ENCODE measurements at places on chromosomes 1 and 21.
A peak's percentile ranks its signal among the peaks of the same experiment; 100 is the strongest.

DNA sequence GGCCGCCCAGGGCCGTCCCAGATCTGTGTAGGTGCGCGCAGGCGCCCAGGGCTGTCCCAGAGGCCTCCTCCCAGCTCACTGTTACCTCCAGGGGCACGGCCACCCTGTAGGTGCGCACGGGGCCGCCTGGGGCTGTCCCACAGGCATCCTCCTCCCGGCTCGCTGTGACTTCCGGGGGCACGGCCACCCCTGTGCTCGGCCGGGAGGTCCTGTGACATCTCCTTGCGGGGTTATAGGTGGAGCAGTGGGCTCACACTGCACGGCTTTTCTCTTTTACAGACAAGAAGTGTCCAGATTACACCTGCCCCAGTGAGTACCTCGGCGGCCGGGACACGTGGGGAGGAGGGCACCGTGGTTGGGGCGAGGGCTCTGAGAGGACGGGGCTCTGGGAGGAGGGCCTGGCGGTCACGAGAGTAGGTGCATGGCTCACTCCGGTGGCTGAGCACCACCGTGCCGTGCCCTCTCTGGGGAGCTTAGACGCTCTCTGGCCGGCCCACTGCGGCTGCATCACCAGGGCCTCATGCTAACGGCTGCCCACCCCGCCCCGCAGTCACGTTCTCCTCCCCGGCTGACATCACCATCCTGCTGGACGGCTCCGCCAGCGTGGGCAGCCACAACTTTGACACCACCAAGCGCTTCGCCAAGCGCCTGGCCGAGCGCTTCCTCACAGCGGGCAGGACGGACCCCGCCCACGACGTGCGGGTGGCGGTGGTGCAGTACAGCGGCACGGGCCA lies 21.4 kb downstream of the COL6A1 start:
- no peak for DNase-seq

DNA sequence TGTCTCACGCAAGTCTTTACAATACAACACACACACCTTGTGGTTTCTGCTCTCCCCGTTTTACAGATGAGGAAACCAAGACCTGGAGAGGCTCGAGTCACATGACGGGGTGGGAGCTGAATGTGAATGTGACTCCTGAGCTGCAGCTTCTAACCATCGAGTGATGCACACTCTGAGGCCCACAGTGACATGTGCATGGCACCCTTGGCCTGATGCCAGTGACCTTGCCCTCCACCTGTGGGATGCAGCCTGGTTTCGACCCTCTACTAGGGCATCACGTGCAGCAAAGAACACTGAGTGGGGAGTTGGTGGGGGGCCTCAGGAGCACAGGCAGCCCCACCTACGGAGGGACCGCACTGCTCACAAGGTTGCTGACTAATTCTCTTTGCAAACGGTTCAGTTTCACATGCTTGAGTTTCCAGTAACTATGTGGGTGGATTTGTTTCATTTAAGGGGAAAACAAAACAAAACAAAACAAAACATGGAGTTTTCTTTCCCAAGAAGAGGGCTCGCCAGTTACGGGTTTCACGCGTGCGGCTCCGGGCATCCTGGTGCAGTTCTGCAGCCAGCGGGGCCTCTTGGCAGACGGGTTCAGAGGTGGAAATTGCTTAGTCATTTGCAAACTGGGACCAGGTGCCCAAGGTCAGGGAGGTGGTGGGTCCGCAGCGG lies 22.9 kb downstream of the SPSB1 start:
- no peak for DNase-seq

- DNase-seq = no peak
Observed at GRCh38 chr1:239677362-239677761, 291.0 kb downstream of the CHRM3 start.

GRCh38 chr1:203048086-203048485 lies 21.8 kb downstream of the PPFIA4 start:
- peak; percentile 22 for DNase-seq

GRCh38 chr1:69611316-69611715 lies 43.6 kb downstream of the LRRC7 start:
- no peak for DNase-seq

DNA sequence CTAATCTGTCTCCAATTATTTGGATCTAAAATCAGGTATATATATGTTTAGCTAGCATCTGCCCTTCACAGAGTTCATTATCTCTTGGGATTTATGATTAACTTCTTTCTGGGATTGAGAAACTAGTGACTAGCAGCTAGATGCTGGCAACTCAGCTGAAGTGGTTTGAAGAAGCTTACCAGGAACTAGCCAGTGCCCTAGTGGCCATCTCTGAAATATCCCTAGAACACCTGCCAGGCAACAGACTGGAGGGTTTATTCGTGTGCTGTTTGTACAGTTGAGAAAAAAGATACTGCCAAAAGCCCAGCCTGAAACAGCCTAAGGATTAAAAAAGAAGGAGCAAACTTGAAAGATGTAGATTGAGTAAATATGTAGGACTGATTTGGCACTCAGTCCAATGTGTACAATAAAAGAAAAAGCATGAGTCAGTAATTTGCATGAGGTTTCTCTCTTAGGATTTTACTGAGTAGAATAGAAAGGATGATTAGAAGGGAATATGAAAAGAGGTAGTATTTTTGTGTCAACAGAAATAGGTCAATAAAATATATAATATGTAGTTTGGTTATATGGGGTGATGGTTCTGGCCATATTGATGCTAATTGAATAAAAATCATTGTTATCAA lies 1144.6 kb upstream of the ADGRL2 start:
- no peak for DNase-seq

GRCh38 chr1:241079047-241079446 lies 278.0 kb downstream of the RGS7 start:
- DNase-seq = peak; percentile 86

- DNase-seq = no peak
Observed at GRCh38 chr1:5874416-5875110, 117.7 kb downstream of the NPHP4 start.

GRCh38 chr1:154479764-154480421 lies 22.1 kb upstream of the TDRD10 start:
- DNase-seq = peak; percentile 78

DNA sequence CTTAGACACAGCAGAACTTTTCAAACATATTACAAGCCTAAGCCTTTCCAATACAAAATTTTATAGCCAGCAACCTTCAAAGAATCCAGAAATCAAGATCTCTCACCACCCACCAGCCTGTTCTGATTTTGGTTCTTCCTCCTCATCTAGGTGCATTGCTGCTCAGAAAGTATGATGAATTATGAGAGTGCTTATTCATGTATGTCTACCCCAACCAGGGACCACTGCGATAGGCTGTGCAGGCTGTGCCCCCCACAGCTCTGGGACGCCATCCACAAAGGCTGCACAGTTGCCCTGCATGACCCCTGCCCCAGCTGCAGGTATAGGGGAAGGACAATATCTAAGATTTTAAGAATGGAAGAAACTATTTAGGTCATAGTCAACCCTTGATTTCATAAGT lies 55.4 kb downstream of the WDR64 start:
- no peak for DNase-seq

GRCh38 chr1:15339570-15339969 lies 70.1 kb upstream of the EFHD2 start:
- DNase-seq = no peak

DNA sequence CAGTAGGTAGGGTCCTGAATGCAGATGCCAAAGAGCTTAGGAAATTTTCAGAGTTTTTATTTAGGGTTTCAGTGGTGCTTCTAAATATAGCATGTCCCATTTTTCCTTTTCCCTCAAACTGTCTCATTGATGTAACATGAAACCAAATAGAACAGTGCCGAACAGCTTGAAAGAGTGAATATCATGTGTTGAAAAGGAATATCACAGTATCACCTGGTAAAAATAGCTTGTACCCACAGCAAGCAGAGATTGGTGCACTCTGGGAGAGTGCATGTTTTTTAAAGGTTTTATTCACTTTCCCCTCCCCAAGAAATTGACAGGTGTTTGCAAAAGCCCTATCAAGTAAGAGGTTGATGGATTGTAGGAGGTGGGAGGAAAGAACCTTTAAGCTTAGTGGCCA lies 41.9 kb upstream of the ELAVL4 start:
- no peak for DNase-seq

- DNase-seq = no peak
Observed at GRCh38 chr1:97423403-97423802, 497.4 kb downstream of the DPYD start.

DNA sequence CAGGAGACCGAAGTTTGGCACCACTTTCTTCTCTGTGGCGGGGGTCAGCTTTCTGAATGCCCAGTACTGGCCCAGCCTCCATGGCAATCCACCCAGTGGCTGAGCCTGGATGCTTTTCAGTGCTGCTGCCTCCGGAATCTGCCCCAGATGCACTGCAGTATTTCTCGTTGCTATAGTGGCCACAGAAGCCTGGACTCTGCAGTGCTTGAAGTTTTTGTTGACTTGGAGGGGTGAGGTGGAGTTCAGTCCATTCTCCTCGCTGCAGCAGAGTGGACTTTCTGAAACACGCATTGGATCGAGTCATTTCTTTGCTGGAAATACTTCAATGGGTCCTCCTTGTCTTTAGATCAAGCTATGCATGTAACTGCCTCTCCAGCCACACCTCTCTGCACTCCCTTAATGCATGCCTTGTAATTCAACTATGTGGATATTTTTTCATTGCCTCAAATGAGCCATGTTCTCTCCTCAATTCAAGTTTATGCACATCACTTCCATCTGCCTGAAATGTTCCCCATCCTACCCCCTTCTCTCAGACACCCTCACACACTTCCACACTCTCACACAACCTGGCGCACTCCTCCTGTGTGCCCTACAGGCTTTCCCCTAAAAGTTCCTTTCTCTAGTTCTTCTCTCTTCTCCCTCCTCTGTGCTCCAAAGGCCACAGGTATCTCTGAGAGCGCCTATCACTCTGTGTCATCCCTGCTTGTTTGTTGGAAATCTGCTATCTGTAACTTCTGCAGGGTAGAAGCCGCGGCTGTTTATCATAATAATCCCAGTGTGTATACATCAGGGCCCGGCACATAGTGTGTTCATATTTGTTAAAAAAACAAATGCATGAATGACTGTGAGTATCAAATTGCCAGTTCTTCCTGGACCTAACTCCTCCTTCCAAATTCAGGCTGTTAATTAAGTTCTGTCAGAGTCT lies 16.5 kb downstream of the ADAM30 start:
- DNase-seq = no peak

GRCh38 chr1:204493984-204494280 lies 673 bp downstream of the PIK3C2B start:
- DNase-seq = peak; percentile 86

- peak; percentile 72 for DNase-seq
Observed at GRCh38 chr1:202135221-202135721, 9.3 kb downstream of the ARL8A start.

DNA sequence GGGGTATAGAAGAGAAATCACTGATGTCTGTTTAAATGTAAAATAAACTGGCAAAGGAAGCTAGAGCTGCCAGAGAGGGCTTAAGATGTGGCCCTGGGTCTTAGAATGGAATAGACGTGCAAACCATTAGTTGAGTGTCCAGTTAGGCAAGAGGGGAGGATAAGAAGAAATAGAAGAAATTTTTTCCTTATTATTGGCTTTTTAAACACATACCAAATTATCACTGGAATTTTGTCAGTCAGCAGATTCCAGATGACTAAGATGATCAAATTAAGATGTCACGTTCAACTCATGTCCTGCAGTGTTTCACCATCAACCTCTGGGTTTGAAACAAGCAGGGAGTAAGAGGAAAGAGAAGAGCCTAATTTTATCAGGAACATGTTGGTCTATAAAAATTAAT lies 71.6 kb upstream of the C1orf21 start:
- DNase-seq = no peak

- DNase-seq = peak; percentile 27
Observed at GRCh38 chr1:237287876-237288521, 246.0 kb downstream of the RYR2 start.

GRCh38 chr1:31576743-31577455 lies 584 bp downstream of the TINAGL1 start:
- no peak for DNase-seq

DNA sequence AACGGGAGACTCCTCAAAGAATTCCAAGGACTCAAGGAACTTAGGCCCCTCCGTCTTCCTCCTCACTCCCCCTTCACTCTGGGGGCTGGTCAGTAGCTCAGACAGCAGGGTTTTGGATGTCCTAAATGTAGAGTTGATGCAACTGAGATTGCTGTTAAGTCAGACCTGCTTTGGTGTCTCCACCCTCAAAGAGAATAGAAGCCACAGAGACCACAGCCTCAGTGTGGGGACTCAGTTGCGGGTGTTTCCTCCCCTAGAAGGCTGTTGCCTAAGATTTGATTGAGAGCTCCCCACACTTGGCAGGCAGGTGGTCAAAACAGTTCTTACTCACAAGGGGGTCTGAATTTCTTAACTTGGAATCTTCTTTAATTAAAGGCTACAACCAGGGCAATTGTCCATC lies 7.6 kb downstream of the MAN1C1 start:
- no peak for DNase-seq

DNA sequence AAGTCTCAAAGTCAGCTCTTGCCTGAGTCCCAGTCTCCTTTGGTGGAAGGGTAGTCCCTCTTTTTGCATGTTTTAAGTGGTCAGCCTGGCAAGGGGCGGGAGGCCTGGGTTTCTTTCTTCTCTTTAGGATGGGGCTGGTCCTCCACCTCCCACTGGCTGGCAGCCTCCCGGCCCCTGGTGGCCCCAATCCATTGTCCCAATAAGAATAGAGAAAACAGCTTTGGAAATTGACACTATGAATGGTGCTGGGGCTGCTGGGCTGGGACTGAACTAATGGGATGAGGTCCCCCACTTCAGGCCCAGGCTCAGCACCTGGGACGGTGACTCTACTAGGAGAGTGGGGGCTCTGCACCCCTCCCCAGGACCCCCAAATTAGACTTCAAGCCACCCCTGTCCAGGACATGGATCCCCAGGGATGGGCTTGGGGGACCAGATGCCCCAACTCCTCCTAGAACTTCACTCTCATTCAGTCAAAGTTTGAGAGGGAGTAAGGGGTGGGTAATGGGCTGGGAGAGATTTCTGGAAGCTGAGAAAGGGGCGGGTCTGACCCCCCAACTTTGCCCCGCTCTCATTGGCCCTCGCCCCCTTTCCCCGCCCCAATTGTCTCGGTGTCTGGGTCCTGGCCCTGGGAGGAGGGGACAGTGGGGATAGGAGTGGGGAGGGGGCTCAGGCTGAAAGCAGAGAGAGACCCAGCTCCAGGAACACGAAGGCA lies 18.2 kb downstream of the SLC27A3 start:
- DNase-seq = no peak

GRCh38 chr1:217097819-217098218 lies 374.6 kb upstream of the ESRRG start:
- DNase-seq = no peak

- DNase-seq = no peak
Observed at GRCh38 chr1:228402641-228403025, 4.0 kb downstream of the TRIM11 start.

- no peak for DNase-seq
Observed at GRCh38 chr1:9084906-9085305, 15.5 kb upstream of the SLC2A5 start.

DNA sequence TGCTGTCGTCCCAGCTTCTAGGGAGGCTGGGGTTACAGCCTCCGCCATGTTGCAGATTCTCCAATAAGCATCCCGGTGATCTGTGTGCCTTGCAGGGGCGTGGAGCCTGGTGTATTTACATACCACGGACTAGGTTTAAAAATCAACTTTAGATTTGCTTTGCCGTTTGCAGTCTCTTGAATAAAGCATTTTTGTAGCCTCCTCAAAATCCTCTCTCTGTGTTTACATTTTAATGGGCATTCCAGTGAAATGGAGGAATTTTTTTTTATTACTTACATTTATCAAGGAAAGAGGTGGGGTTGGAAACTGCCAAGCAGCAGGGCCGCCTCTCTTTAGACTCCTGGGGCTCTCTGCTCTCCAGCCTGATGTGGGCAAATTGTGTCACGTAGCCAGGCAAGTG lies 437.5 kb upstream of the VAMP3 start:
- no peak for DNase-seq

- no peak for DNase-seq
Observed at GRCh38 chr21:41361786-41362604, at the start of gene MX2. Gene MX2, plus strand, starts transcription at chr21:41362027. Its CDS starts 14,880 bp downstream, at chr21:41376907.

- no peak for DNase-seq
Observed at GRCh38 chr1:22524481-22524880, 38.8 kb upstream of the EPHA8 start.
